ENCODE measurements at places on chromosomes 6 and 20. TPM values are rescaled to one million over a fixed set of nuclear protein-coding genes. Genes with fewer than 3 reads are reported as not detected.

DZANK1 gene
- 1.8 TPM for total RNA-seq

- DNase-seq = no peak
These were observed 1096.4 kb upstream of the MAP3K7 start for GRCh38 chr6:91683240-91683639.

GRCh38 chr20:49573900-49574416, 6.0 kb upstream of the PTGIS start:
- no peak for DNase-seq

- no peak for DNase-seq
These were observed 18.4 kb downstream of the CASS4 start for GRCh38 chr20:56430461-56430860.

DNA sequence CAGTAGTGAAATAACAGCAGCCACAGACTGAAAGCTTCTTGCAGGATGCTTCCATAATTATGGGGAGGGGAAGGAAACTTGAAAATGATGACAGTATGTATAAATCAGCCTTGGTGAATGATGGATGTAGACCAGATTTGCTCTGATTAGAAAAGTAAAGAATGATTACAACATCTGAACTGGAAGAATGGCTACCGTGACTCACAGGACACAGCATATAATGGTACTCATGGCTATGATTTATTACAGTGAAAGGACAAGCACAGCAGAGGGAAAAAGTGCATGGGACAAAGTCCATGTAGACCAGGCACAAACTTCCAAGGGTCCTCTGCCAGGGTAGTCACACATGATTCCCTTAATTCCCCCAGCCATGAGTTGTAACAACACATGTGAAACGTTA, 70.7 kb upstream of the POPDC3 start:
- DNase-seq = peak; percentile 18

DNA sequence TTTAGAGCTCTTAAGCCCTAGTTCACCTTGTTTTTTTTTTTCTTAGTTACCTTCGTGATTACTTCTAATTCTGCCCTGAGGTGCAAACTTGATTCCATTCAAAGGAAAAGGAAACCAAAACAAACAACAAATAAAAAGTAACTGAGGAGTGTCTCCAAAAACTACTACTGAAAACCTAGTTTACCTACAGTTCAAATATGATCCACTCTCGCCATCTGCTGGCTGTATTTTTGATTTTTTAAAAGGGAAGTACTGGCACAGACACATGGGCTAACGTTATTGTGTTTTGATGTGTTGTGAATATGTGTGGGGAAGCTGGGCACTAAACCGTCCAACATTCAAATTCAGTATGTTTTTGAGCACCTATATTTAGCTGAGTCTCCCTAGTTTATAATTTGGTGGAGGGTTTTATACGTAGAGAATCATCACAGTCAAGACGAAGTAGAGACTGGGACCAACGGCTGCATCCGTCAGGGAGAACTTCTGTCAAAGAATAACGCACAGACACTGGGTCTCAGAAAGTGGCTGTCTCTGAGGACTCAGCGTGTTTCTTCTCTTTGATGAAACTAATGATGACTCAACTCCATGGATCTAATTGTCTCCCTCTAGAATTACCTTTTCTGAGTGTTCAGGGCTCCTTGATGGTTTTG, 373.5 kb upstream of the BTBD3 start:
- DNase-seq = peak; percentile 76

DNA sequence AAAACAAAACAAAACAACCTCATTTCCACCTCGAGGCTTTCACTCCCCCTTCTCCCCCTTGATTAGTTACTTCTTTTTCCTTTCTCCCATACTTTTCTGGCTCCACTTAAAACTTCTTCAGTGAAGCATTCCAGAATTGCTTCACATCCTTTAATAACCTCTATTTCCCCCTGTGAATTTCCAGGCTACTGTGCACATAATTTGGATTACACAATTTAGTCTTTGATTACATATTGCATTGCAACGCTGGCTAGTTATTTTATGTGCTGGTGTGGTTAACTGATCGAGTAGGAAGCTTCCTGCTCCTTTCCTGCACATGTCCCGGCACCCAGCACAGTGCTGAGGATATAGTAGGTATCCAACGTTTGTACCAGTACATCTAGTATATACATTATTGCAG, 28.1 kb upstream of the EEF1E1 start:
- DNase-seq = no peak

Measured in foreskin keratinocyte (primary cell).